ENCODE measurements at places on chromosomes 13 and 19.
A peak's percentile ranks its signal among the peaks of the same experiment; 100 is the strongest.

DNA sequence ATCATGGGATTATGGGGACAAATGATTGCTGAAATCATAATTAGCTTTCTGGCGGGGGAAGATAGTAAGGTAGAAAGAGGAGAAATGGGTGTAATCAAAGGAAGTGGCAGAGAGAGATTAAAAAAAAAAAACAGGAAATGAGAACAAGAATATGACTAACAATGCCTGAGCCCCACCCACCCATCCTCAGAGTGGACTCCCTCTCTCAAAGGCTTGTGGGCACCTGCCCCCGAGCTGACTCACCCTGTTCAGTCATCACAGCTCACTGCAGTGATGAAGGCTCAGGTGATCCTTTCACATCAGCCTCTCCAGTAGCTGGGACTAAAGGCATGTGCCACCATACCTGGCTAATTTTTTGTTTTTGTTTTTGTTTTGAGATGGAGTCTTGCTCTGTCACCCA, 26.4 kb upstream of the TPT1 start:
- peak; percentile 86 for DNase-seq

- DNase-seq = no peak
Measured at GRCh38 chr13:35855531-35856019, 275.6 kb downstream of the DCLK1 start.

DNA sequence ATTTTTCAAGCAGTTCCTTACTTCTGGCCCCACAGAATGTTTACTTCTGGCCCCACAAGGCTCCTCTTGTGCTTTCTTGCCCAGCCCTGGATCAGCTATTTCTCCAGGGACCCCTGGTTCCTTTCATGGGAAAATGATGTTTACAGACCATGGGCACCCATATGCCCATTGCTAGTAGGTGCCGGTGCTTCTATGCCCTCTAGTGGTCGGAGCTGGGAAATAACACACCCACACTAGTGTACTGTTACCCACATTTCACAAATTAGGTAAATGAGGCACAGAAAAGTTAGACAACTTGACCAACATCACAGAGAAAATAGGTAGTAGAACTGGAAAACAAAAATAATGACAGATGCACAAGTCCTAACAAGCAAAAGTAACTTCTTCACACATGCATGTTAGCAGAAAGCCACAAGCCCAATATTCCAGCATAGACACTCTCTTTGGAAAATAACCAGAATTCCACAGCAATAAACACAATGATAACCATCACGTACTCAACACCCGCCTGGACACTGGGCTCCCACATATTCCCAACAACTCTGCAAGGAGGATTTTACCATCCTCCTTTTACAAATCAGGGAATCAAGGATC, 1.3 kb upstream of the CEACAM6 start:
- peak; percentile 77 for DNase-seq

GRCh38 chr13:53045189-53045588, 16.6 kb downstream of the OLFM4 start:
- no peak for DNase-seq

GRCh38 chr19:13906521-13906904, 512 bp downstream of the CC2D1A start:
- peak; percentile 40 for DNase-seq

DNA sequence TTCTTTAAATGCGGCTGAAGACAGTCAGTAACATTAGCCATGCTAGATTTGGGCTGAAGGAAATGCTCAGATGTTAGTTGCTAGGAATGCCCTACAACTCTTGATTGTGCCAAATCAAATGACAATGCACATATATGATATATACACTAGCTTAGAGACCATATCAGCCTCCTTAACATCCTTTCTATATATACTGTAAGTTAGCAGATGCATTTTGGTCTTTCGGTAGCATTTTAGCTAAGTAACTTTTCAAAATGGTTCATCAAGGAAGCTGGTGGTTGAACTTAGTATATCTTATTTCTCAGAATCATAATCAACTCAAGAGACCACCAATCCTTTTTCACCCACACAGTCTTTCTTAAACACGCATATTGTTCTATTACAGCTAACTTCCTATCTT, 14.1 kb upstream of the ENOX1 start:
- DNase-seq = no peak

- DNase-seq = no peak
Measured at GRCh38 chr13:22161871-22162270, 491.0 kb downstream of the FGF9 start.

All from stimulated activated CD4-positive, alpha-beta T cell treated with anti-CD3 and anti-CD28 coated beads, Interleukin-2, amount 100 ng/mL, for 24 hours (primary cell).